Nucleus accumbens (tissue), 56 donors: ENCODE measurements at places on chromosomes 16 and 17.

DNA sequence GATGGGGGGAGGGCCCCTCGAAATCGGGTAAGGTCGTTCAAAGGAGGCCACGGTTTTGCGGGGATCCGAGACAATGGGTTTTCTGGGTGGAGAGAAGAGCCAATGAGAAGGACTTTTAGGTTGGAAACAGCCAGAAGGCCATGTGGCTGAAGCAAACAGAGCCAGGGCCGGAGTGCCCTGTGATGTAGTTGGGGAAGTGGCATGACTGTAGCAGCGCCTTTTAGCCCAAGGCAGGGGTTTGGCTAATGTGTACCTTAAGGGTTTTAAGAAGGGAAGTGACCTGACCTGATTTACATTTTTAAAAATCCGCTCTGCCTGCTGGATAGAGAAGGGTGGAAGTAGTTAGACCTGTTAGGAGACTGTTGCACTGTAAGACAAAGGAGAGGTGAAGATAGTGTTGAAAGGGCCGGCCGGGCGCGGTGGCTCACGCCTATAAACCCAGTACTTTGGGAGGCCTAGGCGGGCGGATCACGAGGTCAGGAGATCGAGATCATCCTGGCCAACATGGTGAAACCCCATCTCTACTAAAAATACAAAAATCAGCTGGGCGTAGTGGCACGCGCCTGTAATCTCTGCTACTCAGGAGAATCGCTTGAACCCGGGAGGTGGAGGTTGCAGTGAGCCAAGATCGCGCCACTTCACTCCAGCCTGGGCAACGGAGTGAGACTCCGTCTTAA lies 1.0 kb downstream of the LYRM1 start:
- no peak for DNase-seq

GRCh38 chr17:20948984-20949777 lies 93.6 kb downstream of the USP22 start:
- no peak for DNase-seq

DNA sequence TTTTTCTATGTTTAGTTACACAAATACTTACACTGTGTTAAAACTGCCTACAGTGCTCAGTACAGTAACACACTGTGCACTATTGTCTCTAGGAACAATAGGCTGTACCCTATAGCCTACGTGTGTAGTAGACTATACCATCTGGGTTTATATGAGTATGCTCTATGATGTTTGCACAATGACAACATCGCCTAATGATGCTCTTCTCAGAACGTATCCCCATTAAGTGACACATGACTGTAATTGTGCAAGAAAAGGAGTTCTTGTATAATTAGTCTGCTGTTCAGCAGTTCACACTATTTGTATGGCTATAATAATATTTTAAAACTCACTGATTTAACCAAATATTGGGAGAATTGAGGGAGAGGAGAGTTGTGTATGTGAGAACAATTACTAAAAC lies 173.7 kb downstream of the TRIM37 start:
- no peak for DNase-seq

- DNase-seq, result no peak
These were observed 16.3 kb downstream of the NACA2 start for GRCh38 chr17:61574542-61575351.

DNA sequence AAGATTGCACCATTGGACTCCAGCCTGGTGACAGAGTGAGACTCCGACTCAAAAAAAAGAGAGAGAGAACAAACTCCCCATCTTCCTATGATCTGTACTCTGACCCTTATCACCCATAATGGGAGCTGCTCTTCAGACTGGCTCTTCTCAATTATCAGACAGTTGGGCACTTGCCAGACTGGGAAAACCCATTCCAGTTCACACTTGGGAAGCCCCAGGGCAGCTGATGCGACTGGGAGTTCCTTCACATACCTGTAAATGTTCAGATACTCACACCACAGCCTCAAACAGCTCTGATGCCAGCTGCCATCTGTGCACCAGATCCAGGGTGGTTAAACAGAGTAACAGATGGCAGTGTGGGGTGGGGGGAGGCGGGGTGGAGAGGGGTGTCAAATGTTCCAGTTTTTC lies 23.8 kb upstream of the TMEM101 start:
- no peak for DNase-seq

- DNase-seq, result no peak
These were observed 259.9 kb downstream of the SOX9 start for GRCh38 chr17:72380737-72381136.
